ENCODE measurements at places on chromosomes 16 and 17. TPM values are rescaled to one million over a fixed set of nuclear protein-coding genes. Genes with fewer than 3 reads are reported as not detected.

- no peak for DNase-seq
Observed at GRCh38 chr17:77509089-77509488, 368.3 kb downstream of the SEC14L1 start.

- peak; percentile 36 for DNase-seq
Observed at GRCh38 chr16:2213817-2214718, 572 bp downstream of the PGP start.

DNA sequence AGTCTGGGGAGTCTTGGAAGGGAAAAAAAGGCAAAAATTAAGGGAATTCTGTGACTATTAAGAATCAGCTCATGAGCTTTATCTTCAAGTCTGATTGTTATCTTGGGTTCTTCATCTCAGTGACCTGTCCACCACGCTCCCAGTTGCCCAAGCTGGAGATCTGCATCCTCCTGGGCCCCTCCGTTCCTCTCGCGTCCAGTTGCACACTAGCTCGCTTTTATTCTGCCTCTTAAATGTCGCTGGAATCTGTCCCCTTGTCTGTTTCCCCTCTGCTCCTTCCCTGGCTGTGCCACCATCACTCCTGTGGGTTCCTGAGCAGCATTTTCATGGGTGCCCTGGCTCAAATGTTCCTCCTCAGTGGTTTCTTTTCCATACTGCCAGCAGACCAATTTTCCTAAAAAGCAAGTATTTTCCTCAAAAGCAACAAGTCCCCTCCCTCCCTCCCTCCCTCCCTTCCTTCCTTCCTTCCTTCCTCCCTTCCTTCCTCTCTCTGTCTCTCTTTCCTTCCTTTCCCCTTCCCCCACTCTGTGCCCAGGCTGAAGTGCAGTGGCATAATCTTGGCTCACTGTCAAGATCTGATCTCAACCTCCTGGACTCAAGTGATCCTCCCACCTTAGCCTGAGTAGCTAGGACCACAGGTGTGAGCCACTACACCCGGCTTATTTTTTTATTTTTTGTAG lies 1.4 kb downstream of the ENDOV start:
- peak; percentile 61 for DNase-seq

DNA sequence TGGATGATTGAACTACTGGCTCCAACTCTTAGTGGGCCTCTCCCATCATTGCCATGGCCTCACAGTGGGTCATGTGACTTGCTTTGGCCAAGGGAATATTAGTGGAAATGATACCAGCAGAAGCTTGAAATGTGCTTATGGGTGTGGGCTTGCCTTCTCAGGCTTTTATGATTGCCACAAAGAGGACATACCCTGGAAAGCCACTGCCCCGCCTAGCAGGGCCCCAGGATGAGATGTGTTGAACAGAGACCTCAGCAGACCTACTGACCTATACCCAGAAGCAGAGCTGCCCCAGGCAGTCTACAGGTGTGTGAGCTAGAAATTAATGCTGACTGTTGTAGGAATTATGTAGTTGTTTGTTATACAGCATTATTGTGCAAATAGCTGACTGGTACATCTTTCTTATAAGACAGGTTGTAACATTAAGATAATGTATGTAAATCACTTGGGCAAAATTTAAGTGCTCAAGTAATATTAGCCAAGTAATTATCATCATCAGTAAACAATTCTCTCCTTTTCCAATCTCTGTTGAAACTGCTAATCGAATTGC lies 67.8 kb upstream of the CDH5 start:
- no peak for DNase-seq

GRCh38 chr17:67855504-67856324 lies 30.4 kb downstream of the BPTF start:
- no peak for DNase-seq

GRCh38 chr17:40073454-40074174 lies 10.8 kb downstream of the THRA start:
- DNase-seq: no peak

- DNase-seq: no peak
Observed at GRCh38 chr17:56142781-56143180, 10.5 kb upstream of the ANKFN1 start.

DNA sequence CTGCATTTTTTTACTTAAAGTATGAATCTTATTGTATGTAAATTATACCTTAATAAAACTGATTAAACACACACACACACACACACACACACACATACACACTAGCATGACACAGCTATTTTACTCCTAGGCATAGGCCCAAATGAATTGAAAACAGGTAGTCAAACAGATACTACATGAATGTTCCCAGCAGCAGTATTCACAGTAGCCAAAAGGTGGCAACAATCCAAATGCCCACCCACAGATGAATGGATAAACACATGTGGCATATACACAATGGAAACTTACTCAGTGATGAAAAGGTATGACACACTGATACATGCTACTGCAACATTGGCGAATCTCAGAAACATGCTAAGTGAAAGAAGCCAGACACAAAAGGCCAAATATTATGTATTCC lies 223.5 kb downstream of the CYB561 start:
- DNase-seq: no peak

- DNase-seq: peak; percentile 43
Observed at GRCh38 chr17:20992987-20993862, 49.6 kb downstream of the USP22 start.

- no peak for DNase-seq
Observed at GRCh38 chr17:40343219-40344119, 21.1 kb downstream of the GJD3 start.

DNA sequence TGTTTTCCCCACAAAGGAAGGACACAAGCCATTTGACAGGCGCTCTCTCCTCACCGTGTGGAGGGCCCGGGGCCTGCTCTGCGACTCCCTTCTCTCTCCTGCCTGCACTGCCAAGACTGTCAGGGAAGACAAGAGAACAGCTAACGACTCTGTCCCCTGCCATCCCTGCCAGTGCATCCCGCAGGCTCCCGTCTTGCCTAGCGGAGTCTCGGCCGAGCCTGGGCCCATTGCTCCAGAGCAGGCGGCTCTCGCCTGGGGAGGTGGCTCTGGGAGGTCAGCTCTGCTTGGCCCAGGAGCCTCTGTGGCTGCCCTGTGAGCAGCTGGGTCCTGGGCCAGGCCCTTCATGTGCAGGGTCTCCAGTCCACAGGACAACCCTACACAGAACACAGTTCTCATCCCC lies 53.0 kb downstream of the WNT3 start:
- no peak for DNase-seq

- no peak for DNase-seq
Observed at GRCh38 chr16:2591476-2592240, 53.8 kb downstream of the PDPK1 start.

- DNase-seq: no peak
Observed at GRCh38 chr16:62664566-62664965, 628.3 kb upstream of the CDH8 start.

- no peak for DNase-seq
Observed at GRCh38 chr16:78220571-78220970, 121.1 kb downstream of the WWOX start.

DNA sequence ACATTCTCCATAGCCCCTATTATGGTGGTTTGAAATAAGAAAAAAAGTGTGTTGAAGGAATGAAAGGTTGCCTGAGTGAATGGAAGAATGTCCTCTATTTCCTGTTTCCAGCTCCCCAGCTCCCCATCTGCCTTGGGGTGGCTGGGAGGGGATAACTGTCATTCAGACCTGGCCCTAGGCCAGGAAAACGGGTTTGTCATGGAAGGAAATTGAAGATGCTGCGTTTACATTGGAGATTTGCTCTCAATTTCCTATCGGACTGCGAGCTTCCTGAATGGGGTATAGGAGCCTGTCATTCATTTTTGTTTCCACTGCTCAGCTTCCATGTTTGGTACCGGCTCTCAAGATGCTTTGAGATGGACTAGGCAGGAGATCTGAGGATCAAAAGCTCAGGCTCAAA lies 2.2 kb upstream of the FZD2 start:
- DNase-seq: no peak

DNA sequence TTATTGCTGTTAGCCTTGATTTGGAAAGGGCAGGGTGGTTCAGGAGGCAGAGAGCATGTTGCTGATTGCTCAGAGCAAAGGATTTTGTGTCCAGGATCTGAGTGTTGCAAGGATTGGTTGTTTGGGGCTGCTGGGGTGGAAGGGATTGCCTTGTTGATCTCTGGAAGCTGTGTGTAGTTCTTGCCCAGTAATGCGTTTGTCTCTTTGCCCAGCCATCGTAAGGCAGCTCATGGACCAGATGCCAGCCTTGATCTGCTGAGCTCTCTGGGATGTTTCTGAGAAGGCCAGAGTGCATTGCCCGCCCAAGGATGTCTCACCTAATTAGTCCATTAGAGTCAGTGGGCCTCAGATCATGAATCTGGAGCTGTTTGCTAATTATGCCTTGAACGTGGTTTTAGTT lies 33.6 kb downstream of the NKD1 start:
- no peak for DNase-seq

DNA sequence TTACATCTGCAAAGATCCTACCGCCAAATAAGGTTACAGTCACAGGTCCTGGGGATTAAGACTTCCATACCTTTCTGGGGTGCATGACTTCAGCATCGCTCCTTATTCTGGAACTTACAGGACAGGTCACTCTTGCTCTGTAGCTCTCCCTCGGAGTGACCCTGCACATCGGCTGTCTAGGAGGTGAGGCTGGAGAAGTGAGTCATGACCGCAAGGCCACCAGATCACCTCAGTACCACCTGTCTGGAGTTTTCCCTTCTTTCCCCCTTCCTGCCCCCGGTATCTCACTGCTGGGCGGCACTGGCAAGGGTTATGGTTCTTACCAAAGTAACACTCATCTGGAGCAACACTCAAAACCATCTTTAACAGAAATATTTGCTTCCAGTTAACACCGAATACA lies 374.8 kb downstream of the SLC39A11 start:
- DNase-seq: no peak

DNA sequence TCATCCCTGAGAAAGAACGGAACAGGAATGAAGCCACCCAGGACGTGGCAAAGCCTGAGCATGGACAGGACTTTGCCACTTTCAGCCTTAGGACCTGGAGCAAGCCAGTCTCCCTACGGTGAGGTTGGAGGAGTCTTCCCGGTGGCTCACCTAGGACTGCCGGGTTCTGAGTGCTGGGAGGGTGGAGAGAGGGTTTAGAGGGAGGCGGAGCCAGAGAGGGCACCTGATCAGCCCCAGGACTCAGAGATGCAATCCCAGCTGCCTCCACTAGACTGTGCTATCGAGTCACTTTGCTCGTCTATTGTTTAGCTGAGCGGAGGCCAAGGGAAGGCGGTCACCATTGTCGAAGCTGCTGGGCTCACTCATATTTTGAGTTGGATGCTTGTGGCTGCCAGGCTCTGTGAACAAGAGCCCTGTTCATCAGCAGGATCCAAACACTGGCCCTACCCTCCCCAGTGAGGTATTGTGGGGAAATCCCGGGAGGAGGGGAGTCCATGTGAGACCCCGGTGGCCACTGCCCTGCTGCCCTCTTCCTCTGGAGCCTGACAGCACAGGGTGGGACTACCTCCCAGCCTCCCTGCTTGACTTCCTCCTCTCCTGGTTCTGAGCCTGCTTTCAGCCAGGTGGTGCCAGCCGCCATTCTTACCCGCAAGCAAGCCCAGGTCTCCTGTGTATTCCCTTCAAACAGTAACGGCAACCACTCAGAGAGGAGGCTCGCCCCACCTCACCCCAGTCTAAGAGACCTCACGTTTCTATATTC lies 7.0 kb downstream of the KRT14 start:
- peak; percentile 92 for DNase-seq

- DNase-seq: no peak
Observed at GRCh38 chr16:47045459-47045858, 72.0 kb upstream of the DNAJA2 start.

GRCh38 chr16:46787909-46788308 lies 39.8 kb upstream of the MYLK3 start:
- DNase-seq: no peak

- peak; percentile 57 for DNase-seq
Observed at GRCh38 chr17:32445074-32445415, 735 bp downstream of the PSMD11 start.

GRCh38 chr16:71347146-71347545 lies 11.4 kb upstream of the CALB2 start:
- no peak for DNase-seq

DNA sequence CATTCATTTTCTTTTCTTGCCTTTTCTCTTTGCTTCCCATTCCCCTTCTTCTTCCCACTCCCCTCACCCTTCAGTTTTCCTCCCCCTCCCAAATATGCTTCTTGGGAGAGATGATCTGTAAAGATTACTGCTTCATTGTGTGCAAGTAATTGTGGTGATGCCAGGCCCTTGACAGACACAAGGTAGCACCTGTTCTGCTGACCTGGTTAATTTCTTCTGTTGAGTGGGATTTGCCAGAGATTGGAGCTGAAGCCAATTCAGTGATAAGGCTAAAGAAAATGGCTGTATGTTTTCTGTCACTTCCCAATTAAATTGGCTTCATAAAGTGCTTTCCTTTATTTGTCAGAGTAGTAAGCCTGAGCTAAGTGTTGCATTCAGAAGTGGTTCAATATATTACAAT lies 44.5 kb downstream of the AATF start:
- DNase-seq: no peak

GRCh38 chr17:63824362-63824761 lies 2.9 kb upstream of the PSMC5 start:
- DNase-seq: no peak

GRCh38 chr17:44065668-44066203 lies 735 bp downstream of the LSM12 start:
- DNase-seq: peak; percentile 40

DNA sequence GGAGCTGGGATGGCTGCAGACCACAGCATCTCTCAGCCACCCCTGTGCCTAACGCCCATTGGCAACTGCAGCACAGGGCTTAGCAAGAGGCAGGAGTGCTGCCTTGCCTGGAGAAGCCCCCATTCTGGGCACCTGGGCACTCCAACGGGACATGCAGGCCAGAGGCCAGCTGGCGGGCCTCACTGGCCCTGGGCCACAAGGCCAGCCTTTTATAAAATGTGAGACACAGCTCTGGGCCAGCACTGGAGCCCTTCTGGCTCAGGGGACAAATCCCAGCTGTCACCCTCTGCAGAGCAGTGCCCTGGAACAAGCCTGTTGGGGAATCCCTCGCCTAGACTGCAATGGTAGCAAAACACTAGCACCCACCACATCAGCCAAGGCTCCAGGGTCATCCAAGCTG lies 171.8 kb downstream of the WSCD1 start:
- DNase-seq: no peak

Gene MEOX1
- 7.1 TPM for polyA plus RNA-seq

Gene TSEN54
- 35.5 TPM for polyA plus RNA-seq

Gene ITPRIPL2
- 7.2 TPM for polyA plus RNA-seq

Gene TMEM114
- polyA plus RNA-seq: not detected

Gene C17orf100
- 7.8 TPM for polyA plus RNA-seq

Gene ABCA6
- 3.2 TPM for polyA plus RNA-seq

Gene CLEC10A
- polyA plus RNA-seq: 0.45 TPM

Gene CFAP20
- 16.8 TPM for polyA plus RNA-seq

Gene SLC13A5
- 2.9 TPM for polyA plus RNA-seq

Gene SHISA9
- polyA plus RNA-seq: not detected

Gene ABCC12
- not detected for polyA plus RNA-seq

Gene CAMTA2
- polyA plus RNA-seq: 34.1 TPM

Gene GPR142
- 0.93 TPM for polyA plus RNA-seq

Gene TBC1D3
- polyA plus RNA-seq: not detected

Measured in small intestine (tissue), 16 donors.